ENCODE measurements at places on chromosomes 4 and X. TPM values are rescaled to one million over a fixed set of nuclear protein-coding genes. Genes with fewer than 3 reads are reported as not detected.

DNA sequence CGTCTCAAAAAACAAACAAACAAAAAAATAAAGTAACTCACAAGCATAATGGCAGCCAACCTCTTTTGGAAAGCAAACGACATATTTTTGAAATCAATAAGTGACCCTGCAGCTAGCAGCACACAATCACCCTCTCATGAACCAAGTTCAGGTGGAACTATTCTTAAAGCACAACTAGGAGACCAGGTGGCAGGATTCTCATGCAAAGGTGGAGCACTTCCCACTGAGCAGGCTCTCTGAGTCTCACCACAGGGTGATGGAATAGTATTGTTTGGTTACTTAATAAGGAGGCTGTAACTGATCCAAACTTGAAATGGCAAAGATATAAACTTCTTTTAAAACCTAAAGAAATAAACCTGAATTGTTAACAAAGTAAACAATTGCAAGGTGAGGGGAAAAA lies 1293.1 kb downstream of the PCDH19 start:
- no peaks in the 10 kb centered on the region for H3K27me3 ChIP-seq
- no peak for DNase-seq
- H3K4me1 ChIP-seq: no peaks in the 10 kb centered on the region
- no peak overlapping the region for H3K4me3 ChIP-seq
- no peaks in the 10 kb centered on the region for H3K36me3 ChIP-seq
- no peak overlapping the region for H3K27ac ChIP-seq

DNA sequence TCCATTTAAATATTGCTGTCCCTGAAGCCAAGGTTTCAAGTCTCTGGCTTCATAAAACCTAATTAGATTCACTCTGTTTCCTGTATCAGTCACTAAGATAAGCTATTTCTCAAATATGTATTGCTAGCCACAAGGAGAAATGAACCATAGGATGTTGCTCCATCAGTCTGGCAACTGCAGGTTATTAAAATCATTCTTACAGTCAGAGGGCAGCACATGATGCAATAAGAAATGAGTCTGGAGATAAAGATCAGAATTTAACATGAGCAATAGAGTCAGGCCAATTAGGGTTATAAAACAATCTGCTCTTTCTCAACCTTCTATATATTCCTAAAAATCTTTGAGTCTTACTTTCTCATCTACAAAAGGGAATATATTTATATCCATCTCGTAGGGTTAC lies 7.2 kb downstream of the PRKG2 start:
- H3K4me3 ChIP-seq: no peak overlapping the region
- peaks cover 2% of the 10 kb centered on the region for H3K36me3 ChIP-seq
- H3K27ac ChIP-seq: no peak overlapping the region
- DNase-seq: no peak

Gene CTAG1A
- total RNA-seq: not detected

DNA sequence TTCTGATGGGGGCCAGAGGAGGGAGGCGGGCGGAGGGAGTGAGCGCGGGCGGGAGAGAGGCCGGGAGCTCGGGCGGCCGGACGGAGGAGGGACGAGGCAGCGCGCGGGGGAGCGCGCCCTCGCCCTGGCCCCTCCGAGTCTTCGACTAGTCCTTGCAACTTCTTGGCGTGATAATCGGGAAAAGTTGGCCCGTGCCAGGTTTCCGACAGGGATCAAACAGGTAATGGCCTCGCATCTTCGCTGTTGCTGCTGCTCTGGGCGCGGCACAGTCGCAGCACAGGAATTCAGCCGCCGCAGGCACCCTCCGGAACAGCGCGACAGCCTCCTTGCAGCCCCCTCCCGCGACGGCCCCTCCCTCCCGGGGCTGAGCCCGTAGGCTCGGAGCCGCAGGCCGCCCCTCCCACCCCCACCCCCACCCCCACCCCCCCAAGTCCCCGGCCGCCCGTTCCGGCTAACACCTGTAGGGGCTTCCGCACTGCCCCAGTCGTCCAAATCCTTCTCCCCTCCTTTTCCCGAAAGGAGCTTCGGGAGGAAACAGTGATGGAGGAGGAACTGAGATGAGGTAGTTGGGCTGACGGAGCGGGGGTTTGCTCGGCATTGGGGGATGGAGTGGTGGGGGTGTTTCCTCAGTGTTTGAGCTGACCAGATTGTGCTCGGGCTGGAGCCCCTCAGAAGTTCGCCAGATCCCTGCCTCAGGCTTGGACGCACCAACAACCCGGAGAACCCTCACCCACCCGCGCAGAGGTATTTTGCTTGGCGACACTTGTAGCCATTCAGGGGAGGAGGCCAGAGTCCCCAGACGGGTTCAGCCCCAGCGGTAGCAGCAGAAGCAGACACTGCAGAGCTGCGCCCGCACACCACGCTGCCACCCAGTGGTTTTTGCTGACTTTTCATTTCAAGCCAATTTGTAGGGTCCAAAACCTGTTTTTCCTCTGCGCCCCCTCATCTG lies at the start of gene FGF13:
Gene FGF13 (minus strand): TSS at position 319 of the 949 bp plus-strand sequence. CDS start 714 bp downstream, outside the sequence.
- H3K4me3 ChIP-seq: peak within 1 kb of the TSS; percentile 27
- H3K4me1 ChIP-seq: no peaks in the 10 kb centered on the region
- H3K36me3 ChIP-seq: no peaks in the 10 kb centered on the region
- H3K27me3 ChIP-seq: peaks cover 77% of the 10 kb centered on the region
- peak; percentile 1 for DNase-seq

Gene HSD17B10
- 90.3 TPM for total RNA-seq

Gene AVPR2
- not detected for total RNA-seq

DNA sequence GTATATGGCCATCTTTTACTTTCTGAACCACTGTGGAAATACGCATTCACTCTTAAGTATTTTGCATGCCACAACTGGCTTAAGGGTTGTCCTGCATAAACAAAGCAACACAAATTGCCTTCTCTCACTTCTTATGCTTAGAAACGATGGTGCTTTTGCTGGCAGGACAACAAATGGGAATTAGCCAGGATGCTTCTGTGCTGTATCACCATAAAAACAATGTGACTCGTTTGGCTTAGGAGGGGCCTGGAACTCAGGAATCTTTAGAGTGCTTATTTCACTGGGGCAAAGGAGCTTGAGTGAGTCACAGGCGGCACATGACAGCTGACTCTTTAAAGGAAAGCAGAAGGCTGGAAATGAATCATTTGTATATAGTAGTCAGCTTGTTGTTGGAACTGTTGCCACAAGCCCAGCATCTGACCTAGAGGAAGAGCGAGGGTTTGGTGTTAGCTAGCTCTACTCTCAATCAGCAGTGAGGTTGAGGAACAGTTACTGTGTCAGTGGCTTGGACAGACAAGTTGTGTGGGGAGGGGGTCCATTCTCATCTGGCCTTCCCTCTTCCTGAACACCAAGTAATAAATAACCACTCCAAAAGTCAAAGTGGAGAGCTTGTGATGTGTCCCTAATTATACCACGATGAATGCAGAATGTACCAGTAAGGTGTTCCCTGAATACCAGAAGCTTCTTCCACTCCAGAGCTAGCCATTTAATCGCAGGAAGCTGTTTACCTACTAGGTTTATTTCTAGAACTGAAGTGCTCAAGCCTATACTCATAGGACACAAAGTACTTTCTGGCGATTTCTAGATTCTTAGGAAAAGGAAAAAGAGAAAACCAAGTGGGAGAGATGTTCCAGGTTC lies 293.1 kb downstream of the CAMK2D start:
- H3K36me3 ChIP-seq: peaks cover 29% of the 10 kb centered on the region
- peak; percentile 41 for DNase-seq
- peak overlapping the region; percentile 44 for H3K27ac ChIP-seq

Gene CPZ
- total RNA-seq: not detected

Gene LRPAP1
- 52.7 TPM for total RNA-seq

DNA sequence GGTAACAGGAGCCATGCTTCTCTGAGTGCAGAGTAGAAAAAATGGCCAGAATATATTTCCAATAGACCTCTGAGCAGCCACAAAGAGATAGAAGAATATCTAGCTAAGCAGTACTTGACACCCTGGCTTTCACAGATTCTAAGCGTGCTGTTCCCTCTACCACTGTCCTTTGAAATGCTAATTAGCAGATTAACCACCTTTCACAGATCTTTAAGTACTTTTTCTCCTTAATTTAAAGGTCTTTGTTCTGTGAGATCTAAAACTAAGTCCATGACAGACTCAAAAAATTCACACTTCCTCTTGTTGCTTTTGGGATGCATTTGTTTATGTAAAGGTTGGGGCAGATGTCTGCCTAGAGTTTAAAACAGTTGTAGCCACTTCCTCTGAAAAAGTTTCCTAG lies 28.3 kb upstream of the MAGEC2 start:
- no peak overlapping the region for H3K4me3 ChIP-seq
- no peaks in the 10 kb centered on the region for H3K4me1 ChIP-seq
- no peak overlapping the region for H3K27ac ChIP-seq

- peak; percentile 10 for DNase-seq
- peak overlapping the region; percentile 95 for H3K4me3 ChIP-seq
- peak overlapping the region; percentile 70 for H3K27ac ChIP-seq
- H3K27me3 ChIP-seq: peaks cover 30% of the 10 kb centered on the region
- no peaks in the 10 kb centered on the region for H3K36me3 ChIP-seq
Measured at GRCh38 chrX:44344687-44345086, 1.2 kb upstream of the EFHC2 start.

GRCh38 chrX:24294619-24295018 lies 19.2 kb downstream of the SUPT20HL2 start:
- no peaks in the 10 kb centered on the region for H3K36me3 ChIP-seq
- no peaks in the 10 kb centered on the region for H3K4me1 ChIP-seq
- no peak overlapping the region for H3K4me3 ChIP-seq
- peak; percentile 12 for DNase-seq

GRCh38 chr4:8274765-8275547 lies 5.4 kb downstream of the HTRA3 start:
- peaks cover 22% of the 10 kb centered on the region for H3K27me3 ChIP-seq
- no peak for DNase-seq
- no peaks in the 10 kb centered on the region for H3K4me1 ChIP-seq

- no peak for DNase-seq
- peak overlapping the region; percentile 73 for H3K27ac ChIP-seq
- H3K27me3 ChIP-seq: no peaks in the 10 kb centered on the region
- H3K36me3 ChIP-seq: peaks cover 4% of the 10 kb centered on the region
Measured at GRCh38 chrX:153927672-153927921, 1.5 kb upstream of the ARHGAP4 start.

Measured in activated T-cell treated with anti-CD3 and anti-CD28 coated beads, Interleukin-2, amount 50 U/mL, for 72 hours (primary cell).